ENCODE measurements at places on chromosomes 3 and 15.

DNA sequence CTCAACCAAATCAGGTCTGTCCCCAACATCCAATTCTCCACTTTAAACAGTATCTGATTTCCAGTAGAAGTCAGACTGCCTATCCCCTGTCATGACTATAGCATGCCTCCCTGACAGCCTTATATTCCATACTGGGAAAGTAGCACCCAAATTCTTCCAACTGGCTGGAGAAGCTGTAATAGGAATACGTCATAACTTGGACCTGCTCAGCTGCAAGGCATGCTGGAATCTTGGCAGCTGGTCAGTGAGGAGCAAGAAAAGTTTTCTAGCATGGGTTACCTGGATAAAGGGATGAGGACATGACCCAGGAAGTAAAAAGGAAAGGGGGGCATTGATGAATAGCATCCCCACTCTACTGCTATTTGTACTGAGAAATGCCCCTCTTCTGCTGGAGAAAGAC is 8.9 kb downstream of the SEMA5B start:
- no peak for DNase-seq

- no peak for DNase-seq
Observed at GRCh38 chr15:49573421-49573820, 47.2 kb downstream of the FAM227B start.

DNA sequence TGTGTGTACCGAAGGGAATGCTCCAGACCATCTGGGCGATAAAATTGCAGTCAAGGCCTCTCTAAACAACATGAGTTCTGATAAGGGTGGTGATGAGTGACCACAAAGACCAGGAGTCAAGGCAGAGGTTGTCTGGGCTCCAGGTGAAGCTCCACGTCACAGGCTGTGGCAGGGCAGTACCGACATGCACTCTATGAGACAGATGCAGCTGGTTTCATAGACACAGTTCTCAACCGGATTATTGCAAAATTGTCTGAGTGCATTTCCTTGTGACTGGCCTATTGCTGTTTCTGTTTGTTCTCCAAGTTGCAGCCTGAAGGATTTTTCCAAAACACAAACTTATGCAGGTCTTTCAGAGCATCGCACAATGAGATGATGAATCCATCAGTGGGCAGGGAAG is 157.5 kb upstream of the HES1 start:
- DNase-seq, result no peak

- no peak for DNase-seq
Observed at GRCh38 chr3:125123451-125124305, 67.9 kb upstream of the HEG1 start.

DNA sequence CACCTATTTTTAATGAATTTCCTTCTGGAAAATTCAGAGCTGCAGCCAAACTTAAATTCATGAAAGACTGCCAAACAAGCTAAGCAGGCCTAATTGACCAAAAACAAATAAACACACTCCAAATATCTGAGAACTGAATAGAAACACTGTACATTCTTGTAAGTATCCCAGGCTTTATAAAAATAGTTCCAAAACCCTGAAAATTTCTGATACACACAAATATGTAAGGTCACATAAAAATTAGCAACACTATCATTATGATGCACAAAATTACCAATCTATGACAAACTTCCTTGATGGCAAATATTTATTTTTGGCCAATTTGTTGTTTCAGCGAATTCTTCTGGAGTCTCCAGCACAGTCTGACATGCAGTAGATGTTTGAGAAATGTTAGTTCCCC is 117.9 kb upstream of the UBE2E2 start:
- DNase-seq, result no peak

GRCh38 chr3:38169027-38169317 is 3.6 kb downstream of the OXSR1 start:
- DNase-seq, result no peak

GRCh38 chr3:157572559-157573270 is 69.5 kb upstream of the VEPH1 start:
- DNase-seq, result no peak

- DNase-seq, result no peak
Observed at GRCh38 chr3:55333923-55334322, 153.2 kb downstream of the WNT5A start.

DNA sequence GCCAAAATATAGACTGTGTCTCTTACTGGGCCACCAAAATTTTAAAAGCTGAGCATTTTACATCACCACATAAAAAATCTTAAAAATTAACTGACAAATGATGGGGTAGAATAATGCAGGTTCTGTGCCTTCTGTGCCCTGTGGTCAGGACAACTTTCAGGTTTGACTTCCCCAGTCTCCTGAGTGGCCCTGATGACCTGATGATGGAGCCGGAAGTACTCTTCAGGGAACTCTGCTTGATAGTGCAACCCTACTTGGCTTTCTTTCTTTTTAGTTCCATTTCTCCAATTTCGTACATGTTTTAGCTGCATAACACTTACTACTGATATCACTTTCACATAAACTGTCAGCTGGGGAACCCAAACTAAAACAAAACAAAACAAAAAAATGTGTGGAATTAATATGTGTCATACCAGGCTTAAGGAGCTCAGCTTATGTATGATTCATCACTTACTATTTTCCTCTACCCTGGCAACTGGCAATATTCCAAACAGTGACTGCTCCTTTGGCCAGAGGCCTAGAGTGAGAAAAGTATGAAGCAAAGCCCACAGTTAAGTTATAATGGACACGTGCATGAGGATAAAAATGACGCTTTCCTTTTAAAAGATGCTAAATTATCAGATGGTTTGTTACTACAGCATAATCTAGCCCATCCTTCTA is 194.3 kb downstream of the BCHE start:
- DNase-seq, result no peak

- no peak for DNase-seq
Observed at GRCh38 chr15:73956743-73957135, 30.5 kb downstream of the LOXL1 start.

GRCh38 chr15:98779463-98780071 is 131.2 kb downstream of the IGF1R start:
- peak; percentile 43 for DNase-seq

- no peak for DNase-seq
Observed at GRCh38 chr15:60373327-60373726, 24.5 kb downstream of the ANXA2 start.

DNA sequence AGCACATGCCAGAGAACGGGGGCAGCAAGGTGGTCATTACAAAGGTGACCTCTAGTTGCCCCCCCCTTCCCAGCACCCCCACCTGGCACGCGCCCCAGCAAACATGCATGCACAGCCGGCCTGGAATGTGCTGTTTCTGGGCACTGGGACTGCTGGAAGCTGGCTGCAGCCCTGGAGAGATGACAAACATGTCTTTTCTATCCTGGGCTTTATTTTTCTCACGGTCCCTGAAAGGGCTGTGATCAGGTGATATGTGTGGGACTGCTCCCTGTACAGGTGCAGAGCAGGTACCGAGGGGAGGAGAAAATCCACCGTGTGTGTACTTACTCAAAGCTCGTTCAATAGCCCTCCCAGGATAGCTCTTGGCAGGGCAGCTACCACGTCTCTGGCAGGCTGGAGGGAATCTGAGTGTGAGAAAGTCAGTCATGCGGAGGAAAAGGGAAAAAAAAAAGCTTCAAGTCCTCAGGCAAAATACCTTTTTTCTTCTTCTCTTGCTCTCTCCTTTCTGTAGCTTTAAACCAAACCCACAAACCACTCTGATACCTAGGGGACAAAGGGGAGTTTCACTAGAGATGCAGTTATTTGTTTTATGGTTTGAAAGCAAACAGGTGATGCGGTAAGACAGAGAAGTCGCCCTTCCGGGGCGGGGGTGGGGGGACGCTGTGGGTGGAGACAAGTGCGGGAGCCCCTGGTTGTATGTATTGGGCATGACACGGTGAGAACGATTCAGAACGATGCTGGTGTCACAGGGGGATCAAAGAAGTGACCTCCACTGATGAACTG is 5.0 kb upstream of the HES1 start:
- no peak for DNase-seq

DNA sequence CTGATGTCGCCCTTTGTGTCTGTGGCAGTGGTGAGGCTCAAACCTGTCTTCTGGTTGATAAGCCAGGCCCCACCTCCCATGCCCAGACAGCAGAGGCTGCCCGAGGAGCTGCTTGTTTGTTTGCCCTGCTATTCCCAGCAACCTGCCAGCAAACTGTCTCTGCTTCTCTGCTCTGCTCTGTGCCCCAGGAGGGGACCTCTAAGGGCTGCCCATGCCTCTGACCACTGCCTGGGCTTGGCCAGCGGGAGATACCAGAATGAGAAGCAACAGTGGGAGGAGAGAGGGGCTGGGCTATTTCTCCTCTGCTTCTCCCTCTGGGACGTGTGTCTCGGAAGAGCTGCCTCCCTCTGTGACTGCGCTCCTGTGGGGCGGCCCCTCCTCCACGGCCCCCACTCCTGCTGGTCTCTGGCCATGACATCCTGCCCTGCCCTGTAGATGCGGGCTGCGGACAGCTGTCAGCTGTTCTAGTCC is 213.1 kb downstream of the RPLP1 start:
- no peak for DNase-seq

DNA sequence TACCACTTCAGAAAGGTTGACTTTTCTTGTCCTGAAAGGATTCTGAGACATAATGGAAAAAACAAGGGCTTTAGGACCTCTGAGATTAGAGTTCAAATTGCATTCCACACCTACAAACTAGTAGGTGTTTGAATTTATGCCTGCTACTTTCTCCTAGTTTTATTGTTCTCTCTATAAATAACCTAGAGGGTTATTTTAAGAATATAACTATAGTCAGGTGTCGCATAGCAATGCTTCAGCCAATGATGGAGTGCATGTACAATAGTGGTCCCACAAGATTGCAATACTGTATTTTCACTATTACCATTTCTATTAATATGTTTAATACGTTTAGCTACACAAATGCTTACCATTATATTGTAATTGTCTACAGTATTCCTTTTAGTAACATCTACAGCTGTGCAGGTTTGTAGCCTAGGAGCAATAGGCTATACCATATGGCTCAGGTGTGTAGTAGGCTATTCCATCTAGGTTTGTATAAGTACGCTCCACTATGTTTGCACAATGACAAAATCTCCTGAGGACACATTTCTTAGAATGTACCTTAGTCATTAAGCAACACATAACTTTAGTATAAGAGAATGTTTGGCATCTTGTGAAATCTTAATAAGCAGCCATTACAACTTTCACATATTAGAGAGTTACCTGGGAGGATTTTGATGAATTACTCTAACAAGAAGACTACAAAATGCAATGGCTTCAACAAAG is 1352.5 kb downstream of the ZPLD1 start:
- DNase-seq, result no peak

GRCh38 chr15:65377976-65378366 is at the start of gene IGDCC3:
IGDCC3 (minus strand) TSS chr15:65378002; CDS start chr15:65377788, 214 bp downstream.
- no peak for DNase-seq

GRCh38 chr3:197494366-197495058 is 61.3 kb downstream of the BDH1 start:
- DNase-seq, result no peak

GRCh38 chr3:105877336-105877910 is 8.6 kb upstream of the CBLB start:
- no peak for DNase-seq

DNA sequence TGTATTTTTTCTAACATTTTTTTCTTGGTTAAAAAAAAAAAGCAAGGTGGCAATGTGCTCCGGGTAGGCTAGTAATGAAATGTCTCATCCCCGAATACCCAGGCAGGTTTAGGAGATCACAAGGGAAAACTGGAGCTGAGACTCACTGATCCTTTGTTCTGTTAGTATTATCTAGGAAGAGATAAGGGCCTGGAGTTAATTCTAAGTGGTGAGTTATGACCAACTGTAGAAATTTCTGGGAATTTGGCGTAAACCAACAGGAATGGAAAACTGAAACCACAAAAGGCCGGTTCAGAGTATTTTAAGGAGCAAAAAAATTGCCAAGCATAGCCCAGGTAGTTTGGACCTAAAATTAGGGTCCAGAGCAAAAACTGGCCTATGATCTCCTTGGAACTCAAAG is 12.4 kb downstream of the PPM1M start:
- no peak for DNase-seq

GRCh38 chr3:194176274-194176991 is 40.5 kb downstream of the HES1 start:
- DNase-seq, result no peak

- DNase-seq, result no peak
Observed at GRCh38 chr15:97076011-97076410, 745.5 kb downstream of the NR2F2 start.

GRCh38 chr3:160929595-160929994 is 173.6 kb downstream of the PPM1L start:
- no peak for DNase-seq

DNA sequence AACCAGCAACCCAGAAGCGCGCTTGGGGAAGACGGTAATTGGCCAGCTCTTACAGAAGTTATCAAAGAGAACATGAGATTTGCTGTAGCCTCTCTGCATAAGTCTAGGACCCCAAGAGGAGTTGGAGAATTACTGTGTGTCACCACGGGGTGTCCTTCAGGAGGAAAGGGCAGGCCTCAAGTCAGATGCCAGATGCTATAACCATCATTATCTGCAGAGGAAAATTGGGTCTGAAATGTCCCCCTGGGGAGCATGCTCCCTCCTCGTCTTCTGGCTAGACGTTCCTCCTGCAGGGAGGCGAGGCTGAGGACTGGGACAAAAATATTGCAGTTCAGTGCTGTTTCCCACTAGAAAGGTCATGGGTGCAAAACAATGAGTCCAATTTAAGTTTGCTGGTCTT is 380.5 kb upstream of the CFAP20DC start:
- DNase-seq, result no peak

- no peak for DNase-seq
Observed at GRCh38 chr3:105222568-105223093, 144.1 kb upstream of the ALCAM start.

DNA sequence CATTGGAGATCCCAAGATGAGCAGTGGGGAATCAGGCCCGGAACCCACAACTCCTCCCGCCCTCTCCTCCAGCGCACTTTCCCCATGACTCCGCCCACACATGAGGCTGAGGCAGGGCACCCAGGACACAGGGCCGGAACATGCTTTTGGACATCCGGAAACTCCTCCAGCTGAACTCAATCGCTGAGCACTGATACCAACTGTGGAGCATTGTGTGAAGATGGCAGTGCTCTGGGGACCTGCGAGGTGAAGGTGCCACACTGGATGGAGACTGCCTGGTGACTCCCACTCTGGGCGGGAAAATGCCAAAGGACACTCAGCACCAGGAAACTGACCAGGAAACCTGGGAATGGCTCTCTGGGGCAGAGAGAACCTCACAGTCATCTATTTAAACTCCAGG is 189.1 kb downstream of the FAM43A start:
- DNase-seq, result no peak

DNA sequence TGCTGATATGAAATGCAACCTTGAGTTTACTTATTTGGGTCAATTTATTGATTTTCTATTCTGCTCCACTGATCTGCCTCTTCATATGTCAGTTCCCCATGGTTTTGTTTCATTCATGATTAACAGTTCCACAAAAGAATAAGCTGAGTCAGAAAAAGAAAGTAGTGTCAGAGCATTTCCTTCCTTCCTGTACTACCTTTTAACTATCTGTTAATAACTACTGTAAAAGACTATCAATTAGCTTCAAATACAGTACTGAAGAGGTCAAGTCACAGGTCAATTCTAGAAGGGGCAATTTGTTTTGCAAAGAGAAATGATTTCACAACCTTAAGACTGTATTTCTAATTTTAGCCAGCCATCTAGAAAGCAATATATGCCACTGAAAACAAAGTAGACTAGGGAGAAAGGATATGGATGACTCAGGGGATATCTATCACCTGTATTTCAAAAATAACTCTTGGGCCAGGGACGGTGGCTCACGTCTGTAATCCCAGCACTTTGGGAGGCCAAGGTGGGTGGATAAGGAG is 129.5 kb downstream of the TFDP2 start:
- DNase-seq, result no peak

- no peak for DNase-seq
Observed at GRCh38 chr3:168497183-168497582, 401.5 kb upstream of the GOLIM4 start.

Data from stimulated activated CD8-positive, alpha-beta memory T cell treated with anti-CD3 and anti-CD28 coated beads, Interleukin-4, amount 100 ng/mL, for 4 hours (primary cell).